ENCODE measurements at places on chromosomes 11 and 22.
A peak's percentile ranks its signal among the peaks of the same experiment; 100 is the strongest.

DNA sequence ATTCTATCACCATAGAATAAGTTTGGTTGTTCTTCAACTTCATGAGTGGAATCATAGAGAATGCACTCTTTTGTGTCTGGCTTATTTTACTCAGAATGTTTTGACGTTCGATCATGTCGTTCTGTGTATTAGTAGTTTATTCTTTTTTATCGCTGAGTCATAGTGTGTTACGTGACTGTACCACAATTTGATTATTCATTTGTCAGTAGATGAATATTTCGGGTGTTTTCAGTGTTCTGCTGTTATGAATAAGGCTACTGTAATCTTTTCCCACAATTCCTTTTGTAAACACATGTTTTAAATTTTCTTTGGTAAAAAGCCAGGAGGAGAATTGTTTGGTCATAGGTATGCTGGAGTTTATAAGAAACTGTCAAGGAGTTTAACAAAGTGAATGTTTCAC, 279.9 kb upstream of the B3GAT1 start:
- no peak for DNase-seq

DNA sequence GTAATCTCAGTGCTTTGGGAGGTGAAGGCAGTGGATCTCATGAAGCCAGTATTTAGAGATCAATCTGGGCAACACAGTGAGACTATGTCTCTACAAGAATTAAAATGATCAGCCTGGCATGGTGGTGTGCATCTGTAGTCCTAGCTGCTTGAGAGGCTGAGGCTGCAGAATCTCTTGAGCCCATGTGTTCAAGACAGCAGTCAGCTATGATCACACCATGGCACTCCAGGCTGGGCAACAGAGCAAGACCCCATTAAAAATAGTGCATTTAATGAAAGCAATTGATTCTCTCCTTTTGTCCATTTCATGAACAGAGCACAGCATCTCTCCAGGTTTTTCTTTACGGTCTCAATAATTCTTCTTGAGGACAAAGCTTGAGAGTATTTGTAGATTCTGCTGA, 11.3 kb upstream of the CARD16 start:
- no peak for DNase-seq

GRCh38 chr22:36206255-36206654, 4.6 kb upstream of the APOL4 start:
- no peak for DNase-seq

GRCh38 chr11:49432242-49432848, 223.9 kb upstream of the FOLH1 start:
- no peak for DNase-seq

DNA sequence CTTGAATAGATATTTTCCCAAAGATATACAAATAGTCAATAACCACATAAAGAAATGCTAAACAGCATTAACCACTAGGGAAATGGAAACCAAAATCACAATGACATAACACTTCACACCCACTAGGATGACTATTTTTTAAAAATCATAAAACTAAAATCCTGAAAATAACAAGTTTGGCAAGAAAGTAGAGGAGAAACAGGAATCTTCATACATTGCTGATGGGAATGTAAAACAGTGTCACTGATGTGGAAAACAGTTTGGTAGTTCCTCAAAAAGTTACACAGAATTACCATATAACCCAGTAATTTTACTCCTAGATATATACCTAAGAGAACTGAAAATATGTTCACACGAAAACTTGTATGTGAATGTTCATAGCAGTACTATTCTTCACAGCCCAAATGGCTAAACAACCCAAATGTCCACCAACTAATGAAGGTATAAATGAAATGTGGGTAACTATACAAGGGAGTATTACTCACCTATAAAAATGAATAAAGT, 12.5 kb downstream of the PICALM start:
- no peak for DNase-seq

DNA sequence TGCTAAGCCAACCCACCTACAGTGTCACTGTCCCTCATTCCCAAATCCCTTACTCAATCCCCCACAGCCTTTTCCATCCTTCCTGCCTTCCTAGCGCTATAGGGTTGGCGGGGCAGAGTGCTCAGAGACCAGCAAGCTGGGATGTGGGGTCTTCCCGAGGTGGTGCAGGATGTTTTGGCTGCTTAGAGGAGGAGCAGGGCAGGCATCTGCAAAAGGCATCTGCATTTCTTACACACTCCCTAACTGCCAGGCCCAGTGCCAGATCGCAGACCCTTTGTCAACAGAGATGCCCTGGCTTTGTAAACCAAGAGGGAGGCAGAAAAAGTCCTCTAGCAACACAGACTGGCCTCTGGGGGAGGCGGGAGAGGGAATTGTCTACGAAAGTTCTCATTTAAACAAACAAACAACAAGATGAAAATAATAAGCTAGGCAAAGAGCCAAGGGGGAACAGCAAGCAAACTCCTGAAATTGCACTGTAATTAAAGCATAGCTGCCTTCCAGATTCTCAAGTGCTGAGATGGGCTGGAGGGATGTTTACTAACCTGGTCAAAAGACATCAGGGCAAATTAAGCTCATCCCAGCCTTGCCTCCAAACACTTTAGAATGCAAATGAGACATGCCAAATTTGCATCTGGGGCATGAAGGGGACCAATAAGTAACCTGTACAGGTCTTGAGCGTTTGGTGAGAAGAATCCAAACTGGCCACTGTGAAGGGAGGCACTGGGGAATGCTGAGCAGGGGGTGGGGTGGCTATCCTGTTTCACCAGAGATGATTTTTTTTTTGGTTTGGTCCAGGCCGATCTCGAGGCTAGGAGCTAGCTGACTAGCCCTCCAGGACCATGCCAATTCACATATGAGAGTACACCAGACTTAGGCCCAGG, 38.1 kb upstream of the ADA2 start:
- DNase-seq = no peak

- DNase-seq = no peak
Measured at GRCh38 chr11:109864151-109864661, 229.0 kb upstream of the ZC3H12C start.

DNA sequence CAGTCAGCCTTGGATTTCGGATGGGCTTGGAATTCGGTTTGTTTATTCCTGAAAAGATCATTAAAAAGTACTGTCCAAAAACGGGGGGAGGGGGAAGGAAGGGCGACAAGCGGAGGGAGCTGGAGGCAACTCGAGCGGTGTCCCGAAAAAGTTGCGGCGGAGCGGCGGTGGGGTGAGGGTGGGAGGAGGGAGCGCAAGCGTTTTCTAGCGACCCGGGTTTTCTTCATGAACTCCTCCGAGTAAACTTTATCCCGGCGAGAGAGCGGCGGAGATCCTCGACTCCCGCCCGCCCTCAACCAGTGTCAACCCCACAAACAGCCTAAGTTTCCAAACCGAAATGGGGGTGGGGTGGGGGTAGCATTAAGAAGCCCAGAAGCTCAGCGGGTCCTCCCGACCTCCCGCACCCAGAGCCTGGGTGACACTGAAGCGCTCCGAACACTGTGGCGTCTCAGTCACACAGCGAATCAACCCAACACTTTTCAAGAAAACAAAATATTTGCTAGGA, 133.0 kb upstream of the C11orf58 start:
- DNase-seq = peak; percentile 13

DNA sequence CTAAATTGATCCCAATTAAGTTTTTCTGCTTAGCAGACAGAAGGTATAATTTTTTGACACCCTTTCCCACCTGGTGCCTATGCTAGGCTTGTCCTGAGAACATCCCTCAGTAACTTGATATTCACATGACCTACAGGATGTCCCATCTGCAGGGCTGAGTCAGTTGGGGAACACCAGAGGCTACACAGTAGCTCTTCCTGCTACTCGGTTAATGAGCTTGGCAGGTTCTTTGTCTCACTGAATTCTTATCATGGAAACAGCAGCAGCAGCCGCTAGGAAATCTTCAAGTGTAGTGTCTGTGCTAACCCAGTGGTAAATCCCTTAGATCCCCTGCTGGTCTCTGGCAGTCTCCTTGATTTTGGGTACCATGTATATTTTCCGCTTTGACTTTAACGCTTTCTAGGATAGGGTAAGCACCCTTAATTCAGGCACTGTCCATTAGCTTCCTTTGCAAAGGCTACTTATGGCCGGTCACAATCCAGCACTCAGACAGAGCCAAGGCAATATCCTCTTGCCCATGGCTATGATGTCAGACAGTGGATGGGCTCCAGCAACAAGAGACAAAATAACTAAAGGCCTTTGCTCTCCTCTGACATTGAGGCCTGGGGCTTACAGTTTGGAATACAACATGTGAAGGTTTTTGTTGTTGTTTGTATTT, 8.5 kb downstream of the MRPL16 start:
- no peak for DNase-seq

DNA sequence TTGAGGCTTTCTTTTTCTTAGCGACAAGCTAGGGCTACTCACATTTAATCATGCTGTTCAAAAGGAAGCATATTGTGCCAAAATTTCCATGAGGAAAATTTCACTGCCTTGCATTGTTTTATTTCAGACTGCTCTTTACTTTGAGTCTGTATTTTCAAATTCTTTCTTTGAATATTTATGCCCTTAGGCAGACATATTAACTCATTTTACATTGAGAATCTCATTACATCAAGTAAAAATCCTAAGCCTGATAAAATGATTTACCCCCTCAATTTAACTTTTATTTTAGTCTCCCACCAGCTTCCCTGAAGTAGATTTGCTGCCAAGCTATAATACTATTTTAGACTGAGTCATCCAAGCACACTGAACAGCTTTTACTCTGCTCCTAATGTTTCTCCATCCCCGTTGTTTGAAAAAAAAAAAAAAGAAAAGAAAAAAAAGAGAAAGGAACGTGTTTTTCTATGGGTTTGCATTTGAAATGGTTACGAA, 189.3 kb upstream of the MTMR2 start:
- no peak for DNase-seq

DNA sequence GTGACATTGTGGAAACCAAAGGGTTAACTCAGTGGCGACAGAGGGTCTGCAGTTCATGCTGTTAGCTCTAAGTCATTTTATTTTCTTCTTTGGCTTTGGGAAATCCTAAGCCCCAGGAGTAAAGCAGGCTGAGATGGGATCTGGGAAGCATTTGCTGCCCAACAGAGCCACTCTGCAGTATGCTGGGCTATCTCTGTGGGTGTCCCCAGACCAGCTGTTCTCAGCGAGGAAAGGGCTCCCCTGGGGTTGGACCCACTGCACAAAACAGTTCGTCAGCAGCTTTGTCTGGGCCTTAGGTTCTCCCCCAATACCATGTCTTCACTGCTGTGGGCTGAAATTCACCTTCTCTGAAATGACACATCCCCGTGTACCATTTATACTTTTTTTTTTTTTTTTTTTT, 34.0 kb downstream of the KREMEN1 start:
- no peak for DNase-seq

DNA sequence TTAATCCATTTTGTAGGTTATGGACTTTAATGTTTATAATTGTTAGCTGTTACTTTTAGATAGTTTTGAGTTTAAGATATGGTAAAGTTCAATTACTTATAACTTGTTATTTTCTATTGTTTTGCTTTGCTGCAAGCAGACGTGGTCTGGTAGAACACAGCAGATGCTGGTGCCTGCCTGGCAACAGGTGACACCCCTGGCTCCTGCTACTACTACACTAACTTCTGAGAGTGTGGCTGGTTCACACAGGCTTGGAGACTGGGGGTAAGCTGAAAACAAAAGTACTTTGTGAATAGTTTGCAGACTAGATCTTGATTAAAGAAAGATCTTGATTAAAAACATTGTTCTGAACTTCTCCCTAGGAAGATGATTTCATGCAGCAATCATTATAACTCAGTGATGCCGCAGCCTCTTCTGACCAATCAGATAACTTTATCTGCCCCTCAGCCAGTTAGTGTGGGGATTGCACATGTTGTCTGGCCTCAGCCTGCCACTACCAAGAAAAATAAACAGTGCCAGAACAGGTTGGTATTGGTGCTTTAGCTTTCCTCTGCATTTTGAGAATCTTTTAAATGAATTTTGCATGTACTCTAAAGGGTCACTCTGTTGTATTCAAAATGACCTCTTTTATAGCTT, 90.4 kb downstream of the HIPK3 start:
- DNase-seq = no peak

GRCh38 chr22:19819911-19820879, 34.5 kb downstream of the GNB1L start:
- DNase-seq = no peak

- DNase-seq = no peak
Measured at GRCh38 chr11:4436411-4436810, 12.7 kb upstream of the OR52K2 start.

GRCh38 chr11:66956689-66957290, 1.4 kb downstream of the PC start:
- no peak for DNase-seq

DNA sequence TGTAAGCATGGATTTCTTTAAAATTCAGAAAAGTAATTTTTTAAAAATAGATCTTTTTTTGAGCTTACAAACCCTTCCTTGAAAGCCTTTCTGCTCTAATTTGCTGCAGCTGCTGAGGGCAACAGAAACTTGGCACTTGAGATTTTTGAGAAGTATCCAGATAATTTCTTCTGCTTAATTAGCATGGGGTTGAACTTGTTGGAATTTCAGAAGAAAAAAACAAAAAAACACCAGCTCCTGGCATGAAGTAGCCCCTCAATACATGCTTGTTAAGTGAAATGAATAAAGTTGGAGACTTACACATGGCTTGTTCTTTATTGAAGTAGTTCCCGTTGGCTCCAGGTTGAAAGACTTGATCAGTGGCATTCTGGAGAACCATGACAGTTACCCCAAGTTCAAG, 331.4 kb upstream of the RAG2 start:
- DNase-seq = no peak

DNA sequence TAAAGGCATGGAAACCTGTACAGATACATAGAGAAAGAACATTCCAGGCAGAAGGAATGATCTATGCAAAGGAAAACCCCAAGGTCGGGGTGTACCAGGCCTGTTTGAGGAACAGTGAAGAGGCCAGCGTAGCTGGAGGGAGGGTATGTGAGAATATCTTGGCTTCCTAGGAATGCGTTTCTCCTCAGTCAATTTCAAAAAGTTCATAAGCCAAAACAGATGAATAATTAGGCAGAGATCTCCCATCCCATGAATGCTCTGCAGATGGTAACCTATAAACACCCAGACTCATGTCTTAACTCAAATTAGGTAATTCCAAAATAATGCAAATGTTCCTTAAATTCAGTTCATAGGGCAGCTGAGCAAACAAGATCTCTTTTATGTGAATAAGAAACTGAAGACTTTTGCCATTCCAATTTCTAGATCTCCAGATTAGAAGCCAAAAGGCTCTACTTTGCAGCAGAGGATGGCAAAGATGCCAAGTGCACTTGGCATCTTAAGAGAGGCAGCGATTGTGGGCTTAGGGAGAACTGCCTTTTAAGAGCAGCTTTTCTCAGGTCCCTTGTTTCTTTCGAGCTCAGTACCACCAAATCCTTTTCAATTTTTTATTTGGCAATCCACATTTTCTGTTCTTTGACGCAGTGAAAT, 13.2 kb downstream of the FAM118B start:
- DNase-seq = no peak

- no peak for DNase-seq
Measured at GRCh38 chr11:88807349-88807748, 258.4 kb downstream of the GRM5 start.

GRCh38 chr11:74682731-74683278, 48.4 kb downstream of the CHRDL2 start:
- no peak for DNase-seq

- DNase-seq = no peak
Measured at GRCh38 chr11:64290352-64291261, 495 bp upstream of the KCNK4 start.

- DNase-seq = no peak
Measured at GRCh38 chr11:70512716-70513115, 114.4 kb downstream of the CTTN start.

- DNase-seq = no peak
Measured at GRCh38 chr11:126133901-126134300, 71.2 kb upstream of the CDON start.

Measured in urothelium cell line (cell line).